ENCODE measurements at places on chromosomes 12 and 14.

GRCh38 chr12:120468325-120468820 is 1.2 kb downstream of the SRSF9 start:
- no peak for DNase-seq

DNA sequence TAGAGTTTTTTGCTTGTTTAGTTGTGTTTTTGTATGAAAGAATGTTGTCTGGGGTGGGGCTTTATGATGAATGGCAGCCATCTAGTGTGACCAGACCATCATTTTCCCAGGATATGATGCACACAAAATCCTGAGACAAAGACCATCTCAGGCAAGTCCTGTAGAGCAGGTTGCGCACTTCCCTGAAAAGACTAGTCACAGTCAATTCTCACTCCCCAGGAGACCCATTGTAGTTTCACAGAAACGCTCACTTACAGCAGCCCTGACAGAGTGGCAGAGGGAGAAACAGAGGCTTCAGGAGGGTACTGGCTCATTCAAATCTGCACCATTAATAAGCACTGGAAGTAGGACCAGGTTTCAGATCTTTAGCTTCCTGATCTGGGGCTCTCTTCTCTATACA is 183.2 kb downstream of the TMEM117 start:
- DNase-seq: no peak

- no peak for DNase-seq
Observed at GRCh38 chr14:80381807-80382363, 170.6 kb upstream of the DIO2 start.

- DNase-seq: no peak
Observed at GRCh38 chr12:94222351-94223084, 74.1 kb downstream of the PLXNC1 start.

GRCh38 chr12:78040111-78040510 is 209.4 kb downstream of the NAV3 start:
- no peak for DNase-seq

- DNase-seq: no peak
Observed at GRCh38 chr12:47317175-47317915, 237.6 kb upstream of the AMIGO2 start.

GRCh38 chr12:116492703-116493324 is 66.4 kb upstream of the MAP1LC3B2 start:
- DNase-seq: no peak

DNA sequence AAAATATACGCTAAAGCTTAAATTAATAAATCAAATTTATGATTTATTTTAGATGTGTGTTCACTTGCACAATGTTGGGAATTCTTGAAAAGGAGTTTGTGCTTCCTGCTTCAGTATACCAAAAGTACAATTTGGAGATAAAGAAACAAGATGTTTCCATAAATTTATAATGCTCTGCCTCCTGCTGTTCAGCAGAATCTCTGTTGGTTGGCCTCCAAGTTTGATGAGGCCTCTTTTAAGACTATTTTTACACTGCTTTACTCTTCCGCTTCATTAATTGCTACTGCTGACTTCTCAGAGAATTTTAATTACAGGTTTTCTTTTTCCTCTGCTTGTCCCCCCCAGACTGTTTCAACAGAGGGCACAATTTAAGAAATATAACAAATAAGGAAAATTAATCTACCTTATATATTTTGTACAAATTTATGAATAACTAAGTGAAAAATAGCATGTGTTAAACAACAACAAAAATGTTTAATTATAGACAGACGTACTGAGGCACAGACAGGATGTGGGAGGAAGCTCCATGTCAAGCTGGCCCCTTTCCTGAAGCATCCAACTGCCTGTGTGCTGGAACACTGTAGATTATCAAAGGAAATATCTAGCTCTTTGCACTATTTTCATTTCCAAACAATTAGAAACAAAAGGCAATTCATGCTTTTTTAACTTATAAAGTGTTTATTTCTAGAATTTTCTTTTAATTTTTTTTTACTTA is 83.9 kb downstream of the PIK3C2G start:
- no peak for DNase-seq

DNA sequence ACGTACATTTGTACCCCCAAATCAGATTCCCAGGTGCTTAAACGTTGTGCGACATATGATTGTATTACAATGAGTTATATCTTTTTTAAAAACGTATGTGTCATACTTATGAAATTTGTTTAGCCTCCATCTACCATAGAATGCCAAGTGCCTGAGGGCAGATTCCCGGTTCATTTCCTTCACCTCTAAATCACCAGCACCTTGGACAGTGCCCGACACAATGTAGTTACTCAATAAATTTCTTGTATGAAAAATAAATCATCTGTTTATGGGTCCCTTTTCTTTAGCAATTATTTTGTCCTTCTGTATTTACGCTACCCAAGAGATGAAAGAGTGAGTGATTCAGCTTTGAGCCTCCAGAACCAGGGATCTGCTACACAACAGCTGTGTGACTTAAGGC is 157.4 kb downstream of the TBX5 start:
- no peak for DNase-seq

GRCh38 chr12:108046650-108047049 is 82.4 kb upstream of the WSCD2 start:
- DNase-seq: no peak

- no peak for DNase-seq
Observed at GRCh38 chr12:27338473-27338872, 5.8 kb downstream of the BMAL2 start.

DNA sequence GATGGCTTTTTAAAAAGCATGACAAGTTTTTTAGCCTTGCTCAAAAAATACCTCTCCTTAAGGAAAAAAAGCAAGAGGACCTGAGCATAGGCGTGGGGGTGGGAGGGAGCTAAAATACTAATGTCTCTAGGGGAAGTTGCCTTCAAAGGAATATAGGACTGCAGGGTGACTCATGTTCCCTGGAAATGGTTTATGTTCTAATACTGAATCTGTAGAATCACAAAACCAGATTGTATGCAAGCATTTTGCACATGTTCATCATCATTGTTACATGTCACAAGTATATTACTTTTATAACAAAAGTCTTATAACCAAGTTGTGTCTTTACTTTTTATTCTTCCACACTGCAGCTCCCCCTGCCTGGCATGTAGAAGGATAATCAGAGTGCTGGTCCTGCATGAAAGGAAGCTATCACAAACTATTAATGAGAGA is 36.6 kb downstream of the GPR135 start:
- no peak for DNase-seq

- no peak for DNase-seq
Observed at GRCh38 chr12:27513155-27513824, 10.7 kb upstream of the PPFIBP1 start.

GRCh38 chr12:54452628-54453027 is 20.8 kb downstream of the GTSF1 start:
- no peak for DNase-seq

GRCh38 chr14:63428486-63428885 is 109.8 kb upstream of the GPHB5 start:
- no peak for DNase-seq

DNA sequence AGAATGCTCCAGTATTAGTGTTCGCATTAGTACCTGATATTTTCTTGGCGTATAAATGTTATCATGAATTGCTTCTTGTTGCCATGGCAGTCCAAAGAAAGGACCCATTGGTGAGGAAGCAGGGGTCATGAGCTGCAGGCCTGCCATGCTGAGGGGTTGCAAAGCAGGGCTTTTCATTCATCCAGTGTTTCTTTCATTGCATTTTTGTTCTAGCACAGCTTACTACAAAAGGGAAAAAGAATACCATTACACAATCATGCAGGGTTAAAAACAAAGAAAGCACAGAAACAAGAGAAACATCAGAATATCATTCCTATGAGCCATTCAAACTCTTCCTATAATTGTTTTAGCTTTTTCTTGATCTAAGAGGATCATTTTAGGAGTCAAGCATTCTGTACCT is 24.0 kb downstream of the DICER1 start:
- DNase-seq: no peak

DNA sequence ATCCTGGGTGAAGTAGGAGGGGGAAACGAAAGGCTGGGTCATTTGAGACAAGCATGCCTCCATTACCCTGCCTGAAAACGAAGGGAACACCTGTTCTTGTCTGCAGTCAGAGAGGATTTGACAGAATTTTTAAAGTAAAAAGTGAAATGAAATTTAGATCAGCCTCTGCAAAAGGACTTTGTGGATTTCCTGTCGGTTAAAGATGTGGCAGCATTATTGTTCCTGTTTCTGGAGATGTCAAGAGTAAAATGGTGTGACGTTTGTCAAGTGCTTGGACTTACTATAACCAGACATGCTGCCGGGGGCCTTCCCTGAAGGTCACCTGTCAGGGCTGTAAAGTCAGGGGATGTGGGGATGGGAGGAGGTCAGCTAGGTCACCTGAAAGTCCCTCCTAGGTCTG is 32.0 kb downstream of the NRXN3 start:
- no peak for DNase-seq

DNA sequence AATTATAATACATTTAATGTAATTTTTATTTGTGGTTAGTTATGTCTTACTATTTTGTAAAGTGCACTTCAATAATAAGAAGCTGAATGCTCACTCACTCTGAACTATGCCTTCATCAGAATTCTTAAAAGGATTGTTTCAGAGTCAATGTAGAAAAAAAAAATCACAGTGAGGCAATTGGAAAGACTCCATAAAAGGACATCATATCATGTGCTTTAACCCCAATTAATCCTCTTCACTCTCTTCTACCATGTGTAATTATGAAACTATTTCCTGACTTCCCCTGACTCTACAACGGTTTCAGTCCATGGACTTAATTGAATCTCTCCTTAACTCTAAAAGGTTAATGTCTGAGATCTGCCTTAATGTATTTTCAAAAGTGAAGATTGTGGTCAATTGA is 250.4 kb upstream of the ALG10 start:
- DNase-seq: no peak

GRCh38 chr14:105091517-105092170 is 26.4 kb upstream of the GPR132 start:
- DNase-seq: no peak

DNA sequence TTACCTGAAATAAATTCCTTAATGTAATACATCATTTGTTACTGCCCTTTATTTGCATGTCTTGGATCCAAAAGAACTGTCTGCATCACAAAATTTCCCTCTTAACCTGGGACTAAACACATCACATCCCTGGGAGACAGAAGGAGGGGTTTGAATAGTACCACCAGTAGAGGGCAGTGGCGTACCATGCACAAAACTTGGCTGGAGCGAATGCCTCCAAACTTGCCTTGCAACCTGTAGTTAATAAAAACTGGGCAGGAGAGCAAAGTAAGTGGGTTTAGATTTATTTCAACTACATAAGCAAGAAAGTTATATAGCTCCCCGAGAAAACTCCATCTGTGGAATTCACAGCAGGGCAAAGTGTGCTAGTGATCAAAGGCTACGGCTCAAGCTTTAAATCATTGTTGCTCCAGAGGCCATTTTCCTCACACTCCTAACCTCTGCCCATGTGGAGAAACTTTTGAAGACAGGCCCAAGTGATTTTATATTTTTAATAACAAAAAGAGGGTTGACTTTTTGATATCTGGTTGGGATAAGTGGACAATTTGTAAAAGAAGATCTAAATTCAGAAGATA is 1176.7 kb upstream of the SEL1L start:
- no peak for DNase-seq

- no peak for DNase-seq
Observed at GRCh38 chr12:65217086-65217485, 47.7 kb downstream of the LEMD3 start.

- no peak for DNase-seq
Observed at GRCh38 chr14:31268216-31268615, 60.6 kb upstream of the HECTD1 start.
